ENCODE measurements at places on chromosomes 12 and 14.

- DNase-seq = no peak
Measured at GRCh38 chr14:93343797-93344196, 3.2 kb upstream of the COX8C start.

DNA sequence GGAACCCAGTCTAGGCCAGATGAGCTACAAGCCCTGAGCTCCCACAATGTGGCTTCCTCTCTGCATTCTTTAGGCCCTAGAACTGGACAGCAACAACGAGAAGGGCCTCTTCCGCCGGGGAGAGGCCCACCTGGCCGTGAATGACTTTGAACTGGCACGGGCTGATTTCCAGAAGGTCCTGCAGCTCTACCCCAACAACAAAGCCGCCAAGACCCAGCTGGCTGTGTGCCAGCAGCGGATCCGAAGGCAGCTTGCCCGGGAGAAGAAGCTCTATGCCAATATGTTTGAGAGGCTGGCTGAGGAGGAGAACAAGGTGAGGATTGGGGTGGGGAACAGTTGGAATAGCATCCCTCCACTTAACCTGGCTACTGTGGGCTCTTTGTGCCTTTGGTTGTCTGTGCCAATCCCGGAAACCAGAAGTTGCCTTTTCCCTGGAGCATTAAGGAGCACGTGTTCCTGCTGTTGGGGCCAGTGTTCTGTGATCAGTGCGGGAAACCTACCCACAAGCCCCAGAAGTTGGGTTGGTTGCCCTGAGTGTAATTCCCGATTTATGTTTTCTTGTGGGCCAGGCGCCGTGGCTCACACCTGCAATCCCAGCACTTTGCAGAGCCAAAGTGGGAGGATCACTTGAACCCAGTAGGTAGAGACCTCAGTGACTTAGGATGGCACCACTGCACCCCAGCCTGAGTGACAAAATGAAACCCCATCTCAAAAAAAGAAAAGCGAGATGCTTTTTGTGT, 6.4 kb downstream of the FKBP4 start:
- peak; percentile 62 for DNase-seq

GRCh38 chr12:77830583-77831351, at the start of gene NAV3:
Gene NAV3 (plus strand): TSS chr12:77830894. CDS start chr12:77831462, 568 bp downstream.
- no peak for DNase-seq

GRCh38 chr14:95253039-95253630, 66.6 kb downstream of the CLMN start:
- no peak for DNase-seq

GRCh38 chr12:117622741-117623140, 261.3 kb upstream of the NOS1 start:
- DNase-seq = no peak

DNA sequence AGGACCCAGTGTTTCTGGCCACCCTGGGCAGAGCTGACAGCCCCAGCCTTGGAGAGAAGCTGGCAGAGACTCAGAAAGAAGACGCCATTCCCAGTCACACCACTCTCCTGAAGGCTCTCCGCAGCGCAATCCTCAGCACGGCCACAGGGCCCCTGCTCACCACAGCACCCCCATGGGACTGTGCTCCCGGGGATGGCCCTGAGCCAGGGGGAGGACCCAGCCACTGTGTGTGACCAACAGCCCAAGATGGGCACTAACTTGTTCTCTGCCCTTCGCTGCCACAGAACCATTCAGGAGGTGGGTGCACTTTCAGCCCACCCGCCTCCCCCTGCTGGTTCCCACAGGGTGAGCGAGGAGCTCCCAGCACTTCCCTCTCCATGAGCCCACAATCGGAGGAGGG, 57.1 kb downstream of the CCNK start:
- peak; percentile 63 for DNase-seq

DNA sequence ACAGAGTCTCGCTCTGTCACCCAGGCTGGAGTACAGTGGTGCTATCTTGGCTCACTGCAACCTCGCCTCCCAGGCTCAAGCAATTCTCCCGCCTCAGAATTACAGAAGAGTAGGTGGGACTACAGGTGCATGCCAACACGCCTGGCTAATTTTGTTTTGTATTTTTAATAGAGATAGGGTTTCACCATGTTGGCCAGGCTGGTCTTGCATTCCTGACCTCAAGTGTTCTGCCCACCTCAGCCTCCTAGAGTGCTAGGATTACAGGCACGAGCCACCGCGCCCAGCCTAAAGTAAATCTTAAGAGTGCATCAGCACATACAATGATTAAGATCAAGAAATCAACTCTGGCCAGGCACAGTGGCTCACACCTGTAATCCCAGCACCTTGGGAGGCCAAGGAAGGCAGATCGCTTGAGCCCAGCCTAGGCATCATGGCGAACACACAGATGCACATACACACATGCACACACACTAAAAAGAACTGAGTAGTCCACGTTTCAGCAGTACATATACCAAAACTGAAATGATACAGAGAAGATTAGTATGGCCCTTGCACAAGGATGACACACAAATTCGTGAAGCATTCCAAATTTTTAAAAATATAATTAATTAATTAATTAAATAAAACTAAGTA, 65.0 kb downstream of the HECTD1 start:
- DNase-seq = no peak

DNA sequence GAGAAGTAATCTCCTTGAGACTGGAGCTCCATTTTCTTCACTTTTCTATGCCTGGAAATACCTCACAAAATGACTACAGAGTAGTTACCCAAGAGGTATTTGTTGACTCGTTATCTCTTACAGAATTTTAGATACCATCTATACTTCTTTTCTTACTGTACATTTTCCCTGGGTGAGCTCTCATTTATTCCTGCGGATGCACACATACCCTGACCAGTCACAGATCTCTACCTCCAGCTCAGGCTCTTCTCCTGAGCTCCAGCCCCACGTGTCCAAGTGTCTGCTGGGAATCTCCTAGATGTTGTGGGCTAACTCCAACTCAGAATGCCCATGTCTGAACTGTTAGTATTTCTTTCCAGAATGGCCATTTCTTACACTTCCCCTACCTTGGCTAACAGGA, 403.1 kb downstream of the RAD51B start:
- DNase-seq = no peak

- no peak for DNase-seq
Measured at GRCh38 chr12:88248606-88249005, 106.5 kb downstream of the TMTC3 start.

DNA sequence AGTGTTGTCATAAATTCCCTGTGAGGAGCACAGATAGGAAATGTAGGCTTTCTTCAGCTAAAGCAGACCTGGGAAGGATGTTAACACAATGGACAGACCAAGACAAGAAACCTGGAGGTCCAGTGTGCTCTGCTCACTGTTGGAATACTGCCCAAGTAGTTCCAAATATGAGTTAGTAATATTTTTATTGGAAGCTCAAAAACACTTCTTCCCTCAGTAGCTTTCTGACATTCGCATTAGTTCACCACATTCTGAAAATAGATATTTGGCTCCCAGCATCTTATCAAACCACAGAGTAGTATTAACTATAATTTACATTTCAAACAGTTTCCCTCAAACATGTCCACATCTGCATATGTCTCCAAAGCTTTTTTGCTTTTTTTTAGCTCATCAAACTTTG, 74.8 kb upstream of the PYGL start:
- DNase-seq = no peak
